Esophagus muscularis mucosa (tissue), 4 donors: ENCODE measurements at places on chromosomes 4 and X.

- no peaks in the 10 kb centered on the region for H3K36me3 ChIP-seq
- no peaks in the 10 kb centered on the region for H3K27me3 ChIP-seq
- DNase-seq = no peak
Measured at GRCh38 chr4:54433686-54434085, 204.6 kb downstream of the PDGFRA start.

- no peak overlapping the region for H3K4me3 ChIP-seq
- no peak overlapping the region for H3K27ac ChIP-seq
- H3K36me3 ChIP-seq = no peaks in the 10 kb centered on the region
- H3K4me1 ChIP-seq = no peaks in the 10 kb centered on the region
- no peaks in the 10 kb centered on the region for H3K27me3 ChIP-seq
Measured at GRCh38 chrX:121231566-121232358, 184.4 kb downstream of the GLUD2 start.

DNA sequence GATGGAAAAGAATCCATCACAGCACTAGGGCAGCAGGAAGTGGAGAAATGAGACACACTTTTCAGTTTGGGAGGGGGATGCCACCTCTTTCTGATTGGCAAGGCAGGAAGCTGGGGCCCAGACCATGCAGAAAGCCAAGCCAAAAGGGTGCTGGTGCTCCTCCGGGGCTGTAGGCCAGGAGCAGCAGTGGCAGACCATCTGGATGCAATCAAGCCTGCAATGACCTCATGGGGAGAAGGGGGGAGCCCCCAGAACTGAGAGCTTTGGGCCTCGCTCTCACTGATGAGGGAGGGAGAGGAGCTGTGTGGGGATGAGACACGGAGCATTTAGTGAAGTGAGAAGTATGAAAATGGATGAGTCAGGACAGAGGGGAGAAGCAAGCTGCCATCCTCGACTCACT is 141.3 kb upstream of the NALF2 start:
- H3K4me3 ChIP-seq = no peak overlapping the region
- no peaks in the 10 kb centered on the region for H3K4me1 ChIP-seq
- H3K27ac ChIP-seq = no peak overlapping the region
- H3K27me3 ChIP-seq = no peaks in the 10 kb centered on the region
- no peak for DNase-seq

GRCh38 chr4:95317085-95317793 is 231.5 kb downstream of the UNC5C start:
- H3K4me1 ChIP-seq = no peaks in the 10 kb centered on the region
- H3K4me3 ChIP-seq = no peak overlapping the region
- H3K36me3 ChIP-seq = no peaks in the 10 kb centered on the region
- no peak overlapping the region for H3K27ac ChIP-seq

- no peaks in the 10 kb centered on the region for H3K4me1 ChIP-seq
- no peaks in the 10 kb centered on the region for H3K27me3 ChIP-seq
- no peak overlapping the region for H3K4me3 ChIP-seq
- H3K27ac ChIP-seq = no peak overlapping the region
- DNase-seq = no peak
- H3K36me3 ChIP-seq = no peaks in the 10 kb centered on the region
Measured at GRCh38 chr4:5456296-5456845, 252.0 kb downstream of the EVC2 start.

GRCh38 chrX:24426921-24427746 is 38.0 kb upstream of the PDK3 start:
- H3K27ac ChIP-seq = peak overlapping the region; percentile 55
- H3K36me3 ChIP-seq = no peaks in the 10 kb centered on the region
- peaks cover 38% of the 10 kb centered on the region for H3K4me1 ChIP-seq
- no peaks in the 10 kb centered on the region for H3K27me3 ChIP-seq

- H3K4me1 ChIP-seq = peaks cover 9% of the 10 kb centered on the region
- H3K4me3 ChIP-seq = no peak overlapping the region
Measured at GRCh38 chr4:102600689-102601088, 99.5 kb downstream of the NFKB1 start.

GRCh38 chrX:148314876-148315275 is 185.5 kb upstream of the AFF2 start:
- H3K27me3 ChIP-seq = no peaks in the 10 kb centered on the region
- H3K4me3 ChIP-seq = no peak overlapping the region
- DNase-seq = no peak
- no peaks in the 10 kb centered on the region for H3K4me1 ChIP-seq

DNA sequence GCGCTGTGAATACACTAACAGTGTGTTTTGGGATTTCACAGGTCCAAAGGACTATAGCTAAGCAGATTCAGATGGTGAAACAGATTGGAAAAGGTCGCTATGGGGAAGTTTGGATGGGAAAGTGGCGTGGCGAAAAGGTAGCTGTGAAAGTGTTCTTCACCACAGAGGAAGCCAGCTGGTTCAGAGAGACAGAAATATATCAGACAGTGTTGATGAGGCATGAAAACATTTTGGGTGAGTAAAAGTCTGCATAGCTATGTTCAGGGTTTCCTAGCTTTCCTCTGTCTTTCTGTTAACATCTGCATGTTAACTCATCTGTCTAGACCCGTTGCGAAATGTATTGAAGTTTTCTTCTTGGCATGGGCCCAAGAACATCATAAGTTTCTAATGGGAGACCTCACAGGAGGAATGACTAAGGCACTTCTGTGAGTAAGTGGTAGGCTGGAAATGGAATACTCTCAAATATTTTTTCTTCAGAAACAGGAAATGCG is 372.1 kb downstream of the BMPR1B start:
- no peaks in the 10 kb centered on the region for H3K36me3 ChIP-seq
- H3K4me3 ChIP-seq = no peak overlapping the region
- no peak for DNase-seq
- peaks cover 9% of the 10 kb centered on the region for H3K4me1 ChIP-seq

GRCh38 chrX:37854748-37855147 is 7.4 kb upstream of the DYNLT3 start:
- no peaks in the 10 kb centered on the region for H3K36me3 ChIP-seq
- no peak overlapping the region for H3K4me3 ChIP-seq
- no peaks in the 10 kb centered on the region for H3K4me1 ChIP-seq
- no peaks in the 10 kb centered on the region for H3K27me3 ChIP-seq
- no peak overlapping the region for H3K27ac ChIP-seq

DNA sequence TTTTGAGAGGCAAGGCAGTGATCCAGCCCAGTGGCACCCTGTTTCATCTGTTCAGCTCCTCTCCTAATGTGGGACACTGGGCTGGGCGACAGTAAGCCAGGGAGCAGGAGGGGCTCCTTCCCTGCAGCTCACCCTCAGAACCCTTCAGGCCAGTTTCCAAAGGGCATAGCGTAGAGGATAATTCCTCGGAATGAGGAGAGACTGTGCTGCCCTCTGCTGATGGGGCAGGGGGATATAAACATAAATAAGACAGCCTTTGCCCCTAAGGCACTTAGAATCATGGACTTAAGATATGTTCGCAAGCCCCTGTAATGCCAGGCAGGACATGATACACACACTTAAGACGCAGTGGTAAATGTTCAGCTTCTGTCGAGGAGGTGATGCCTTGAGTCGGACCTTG is 27.9 kb upstream of the ZNF185 start:
- DNase-seq = no peak
- no peaks in the 10 kb centered on the region for H3K36me3 ChIP-seq
- no peak overlapping the region for H3K27ac ChIP-seq
- H3K4me1 ChIP-seq = no peaks in the 10 kb centered on the region
- H3K27me3 ChIP-seq = no peaks in the 10 kb centered on the region

- no peaks in the 10 kb centered on the region for H3K27me3 ChIP-seq
- no peak overlapping the region for H3K27ac ChIP-seq
- DNase-seq = no peak
- H3K4me1 ChIP-seq = peaks cover 6% of the 10 kb centered on the region
- H3K36me3 ChIP-seq = no peaks in the 10 kb centered on the region
Measured at GRCh38 chr4:140344101-140344500, 29.3 kb upstream of the SCOC start.

GRCh38 chr4:156101571-156101970 is 147.9 kb upstream of the CTSO start:
- no peaks in the 10 kb centered on the region for H3K4me1 ChIP-seq
- no peak for DNase-seq
- H3K36me3 ChIP-seq = no peaks in the 10 kb centered on the region
- H3K27me3 ChIP-seq = no peaks in the 10 kb centered on the region
- H3K27ac ChIP-seq = no peak overlapping the region

- H3K27ac ChIP-seq = no peak overlapping the region
- no peak for DNase-seq
- H3K27me3 ChIP-seq = no peaks in the 10 kb centered on the region
- no peaks in the 10 kb centered on the region for H3K4me1 ChIP-seq
Measured at GRCh38 chrX:83658731-83659130, 150.6 kb downstream of the POU3F4 start.

- H3K27ac ChIP-seq = no peak overlapping the region
- no peaks in the 10 kb centered on the region for H3K36me3 ChIP-seq
- H3K4me1 ChIP-seq = peaks cover 8% of the 10 kb centered on the region
- no peak overlapping the region for H3K4me3 ChIP-seq
- no peaks in the 10 kb centered on the region for H3K27me3 ChIP-seq
Measured at GRCh38 chr4:7160439-7160838, 31.9 kb upstream of the SORCS2 start.

DNA sequence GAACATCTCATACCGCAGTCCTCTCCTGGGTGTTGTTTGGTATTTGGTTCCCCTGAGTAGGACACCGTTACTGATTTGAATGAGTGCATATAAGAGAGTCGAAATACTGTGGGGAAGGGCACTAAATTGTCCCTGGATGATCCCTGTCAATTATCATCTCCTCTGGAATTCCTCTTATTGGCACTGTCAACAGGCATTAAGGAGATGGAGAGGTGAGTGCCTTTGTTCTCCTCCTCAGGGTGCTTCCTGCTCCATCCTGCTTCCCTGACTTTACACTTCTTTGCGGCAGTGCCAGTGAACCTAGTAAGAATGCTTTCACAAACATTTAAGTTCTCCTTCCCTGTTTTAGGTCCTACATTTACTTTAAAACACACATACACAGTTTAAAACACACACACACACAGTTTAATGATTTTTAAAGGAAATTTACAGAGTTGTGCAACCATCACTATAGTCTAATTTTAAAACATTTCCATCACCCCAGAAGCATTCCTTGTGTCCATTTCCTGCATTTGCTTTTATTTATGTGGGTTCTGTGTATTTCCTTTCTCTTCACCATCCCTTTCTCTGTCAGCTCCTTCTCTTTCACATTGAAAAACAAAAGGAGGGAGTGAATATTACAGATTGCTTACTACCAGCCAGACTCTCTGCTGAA is 20.9 kb upstream of the ZRSR2 start:
- no peaks in the 10 kb centered on the region for H3K27me3 ChIP-seq
- H3K4me1 ChIP-seq = no peaks in the 10 kb centered on the region
- no peak overlapping the region for H3K4me3 ChIP-seq
- no peak overlapping the region for H3K27ac ChIP-seq
- H3K36me3 ChIP-seq = peaks cover 2% of the 10 kb centered on the region

DNA sequence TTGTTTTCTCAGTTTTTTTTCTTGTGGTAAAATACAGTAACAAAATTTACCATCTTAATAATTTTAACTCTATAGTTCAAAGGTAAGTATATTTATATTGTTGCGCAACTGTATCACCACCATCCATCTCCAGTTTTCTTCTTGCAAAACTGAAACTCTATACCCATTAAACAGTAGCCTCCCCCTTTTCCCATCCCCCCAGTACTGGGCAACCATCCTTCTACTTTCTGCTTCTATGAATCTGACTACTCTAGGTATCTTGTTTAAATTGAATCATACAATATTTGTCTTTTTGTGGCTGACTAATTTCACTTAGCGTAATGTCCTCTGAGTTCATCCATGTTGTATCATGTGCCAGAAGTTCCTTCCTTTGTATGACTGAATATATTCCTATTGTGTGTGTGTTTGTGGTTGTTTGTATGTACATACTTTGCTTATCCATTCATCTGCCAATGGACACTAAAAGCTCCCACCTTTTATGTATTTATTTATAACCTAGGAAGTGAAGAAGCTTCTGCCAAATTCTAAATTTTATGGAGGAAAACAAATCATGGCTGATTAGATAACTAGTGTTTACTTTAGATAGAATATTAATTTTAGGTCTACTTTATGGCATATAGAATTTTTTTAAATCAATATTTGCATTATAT is 10.0 kb downstream of the ABHD18 start:
- no peaks in the 10 kb centered on the region for H3K36me3 ChIP-seq
- no peak overlapping the region for H3K4me3 ChIP-seq
- H3K27me3 ChIP-seq = no peaks in the 10 kb centered on the region

DNA sequence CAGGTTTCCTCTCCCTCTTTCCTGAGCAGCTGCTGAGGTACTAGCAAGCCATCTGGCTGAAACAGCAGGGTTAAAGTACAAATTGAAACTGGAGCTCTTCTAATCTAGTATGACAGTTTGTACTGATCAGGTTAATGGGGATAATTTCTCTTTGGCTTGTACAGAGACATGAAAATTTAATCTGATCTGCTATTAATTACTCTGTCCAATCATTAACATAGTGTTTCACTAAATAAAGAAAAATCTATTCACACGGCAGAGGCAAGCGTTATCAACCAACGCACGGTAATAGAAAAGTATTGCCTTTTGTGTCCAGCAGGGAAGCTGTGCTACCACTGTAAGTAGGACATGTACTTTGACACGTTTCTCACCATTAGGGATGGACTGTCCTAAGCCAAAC is 71.1 kb downstream of the IGSF1 start:
- no peaks in the 10 kb centered on the region for H3K36me3 ChIP-seq
- no peaks in the 10 kb centered on the region for H3K27me3 ChIP-seq
- no peak overlapping the region for H3K4me3 ChIP-seq
- H3K4me1 ChIP-seq = no peaks in the 10 kb centered on the region
- DNase-seq = no peak
- no peak overlapping the region for H3K27ac ChIP-seq

DNA sequence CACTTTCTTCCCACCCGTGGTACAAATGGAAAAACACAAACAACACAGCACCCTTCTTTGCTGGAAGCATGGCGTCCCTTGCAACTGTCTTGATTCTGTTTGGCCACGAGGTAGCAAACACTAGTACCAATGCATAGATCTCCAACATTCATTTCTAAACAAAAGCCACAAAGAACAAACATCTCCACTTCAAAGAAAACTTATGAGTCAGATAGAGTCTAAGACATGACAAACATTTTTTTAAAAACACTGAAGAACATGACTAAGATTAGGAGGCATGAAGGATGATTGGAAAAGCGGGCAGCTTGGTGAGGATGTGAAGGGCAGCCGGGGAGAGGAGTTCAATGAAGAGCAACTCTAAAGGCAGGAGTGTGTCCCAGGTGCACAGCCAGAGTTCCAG is 197.6 kb upstream of the FAM9B start:
- no peak for DNase-seq
- no peak overlapping the region for H3K27ac ChIP-seq
- no peak overlapping the region for H3K4me3 ChIP-seq

- H3K4me3 ChIP-seq = peak within 1 kb of the TSS; percentile 58
- peaks cover 52% of the 10 kb centered on the region for H3K4me1 ChIP-seq
- no peak for DNase-seq
- H3K27me3 ChIP-seq = no peaks in the 10 kb centered on the region
- no peaks in the 10 kb centered on the region for H3K36me3 ChIP-seq
Measured at GRCh38 chrX:78327370-78328086, at the start of gene CYSLTR1. Gene CYSLTR1 (minus strand): TSS chrX:78327611. CDS start chrX:78273746, 53,865 bp downstream.
